ENCODE measurements at places on chromosomes 12 and 14. TPM values are rescaled to one million over a fixed set of nuclear protein-coding genes. Genes with fewer than 3 reads are reported as not detected.

The FAM90A1 gene
- not detected for total RNA-seq

The SDSL gene
- total RNA-seq, result 3.6 TPM

The B4GALNT1 gene
- 2.3 TPM for total RNA-seq

The PTPRO gene
- total RNA-seq, result 0.50 TPM

The RAD9B gene
- 2.3 TPM for total RNA-seq

The POC1B gene
- 35.2 TPM for total RNA-seq

The MORN3 gene
- 0.23 TPM for total RNA-seq

The HSPB8 gene
- 427 TPM for total RNA-seq

The C14orf39 gene
- total RNA-seq, result 1.1 TPM

The NKX2-1 gene
- total RNA-seq, result not detected

The FZD10 gene
- total RNA-seq, result not detected

The ESR2 gene
- total RNA-seq, result 0.40 TPM

The EPYC gene
- not detected for total RNA-seq

The TXNDC16 gene
- total RNA-seq, result 16.8 TPM

The GLS2 gene
- total RNA-seq, result 4.1 TPM

The SIX1 gene
- 1.4 TPM for total RNA-seq

The RAB3IP gene
- total RNA-seq, result 38.2 TPM

The CACNB3 gene
- total RNA-seq, result 9.4 TPM

The KRT6C gene
- not detected for total RNA-seq

The OTX2 gene
- not detected for total RNA-seq

The SIX4 gene
- 2.1 TPM for total RNA-seq

The C12orf50 gene
- not detected for total RNA-seq

The KRT72 gene
- not detected for total RNA-seq

The IRAK3 gene
- total RNA-seq, result 18.6 TPM

The RNASE7 gene
- total RNA-seq, result not detected

The RAB5B gene
- 169 TPM for total RNA-seq

The LMNTD1 gene
- total RNA-seq, result 1.2 TPM

The FCF1 gene
- 31.3 TPM for total RNA-seq

The CNTN1 gene
- 103 TPM for total RNA-seq

The ALX1 gene
- not detected for total RNA-seq

The TAS2R46 gene
- not detected for total RNA-seq

The TPH2 gene
- total RNA-seq, result not detected

The DAO gene
- not detected for total RNA-seq

The RFX4 gene
- total RNA-seq, result not detected

The SMAGP gene
- 8.0 TPM for total RNA-seq

The CFAP73 gene
- total RNA-seq, result not detected

The THTPA gene
- total RNA-seq, result 17.7 TPM

The WNT1 gene
- total RNA-seq, result not detected

The WIF1 gene
- not detected for total RNA-seq

The SLC38A4 gene
- not detected for total RNA-seq

The KRT84 gene
- not detected for total RNA-seq

The CAPZA3 gene
- not detected for total RNA-seq

The SLC5A8 gene
- not detected for total RNA-seq

The GLIPR1L1 gene
- not detected for total RNA-seq
